Gastrocnemius medialis (tissue), 4 donors: ENCODE measurements at places on chromosomes 13 and 19. TPM values are rescaled to one million over a fixed set of nuclear protein-coding genes. Genes with fewer than 3 reads are reported as not detected.

DNA sequence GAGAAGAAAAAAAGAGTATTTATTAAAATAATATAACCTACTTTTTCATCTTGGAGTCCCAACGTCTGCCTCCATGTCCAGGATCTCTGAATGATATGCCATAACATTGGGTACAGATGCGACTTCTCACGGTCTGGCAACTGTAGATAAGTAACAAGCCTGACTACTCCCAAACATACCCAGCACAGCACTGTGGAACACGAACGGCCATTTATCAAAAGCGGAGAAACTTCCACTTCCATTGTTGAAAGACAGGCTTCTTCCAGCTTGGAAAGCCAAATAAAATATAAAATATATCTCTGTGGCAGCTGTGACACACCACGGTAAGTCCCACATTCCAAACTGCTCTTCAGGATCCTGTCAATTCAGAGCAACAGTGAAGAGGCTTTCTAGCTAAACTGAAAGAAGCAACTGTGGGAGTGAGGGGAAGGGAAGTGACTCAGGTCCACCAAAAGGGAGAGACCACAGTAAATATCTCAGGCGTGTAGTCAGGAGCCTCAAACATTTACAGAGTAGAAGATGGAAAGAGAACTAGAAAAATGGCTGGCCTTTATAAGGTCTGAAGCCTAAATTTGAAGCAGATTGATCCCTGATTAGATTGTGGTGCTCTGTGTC lies 331.7 kb downstream of the LIG4 start:
- no peaks in the 10 kb centered on the region for H3K4me1 ChIP-seq
- H3K36me3 ChIP-seq: no peaks in the 10 kb centered on the region
- H3K27me3 ChIP-seq: no peaks in the 10 kb centered on the region
- no peak overlapping the region for H3K27ac ChIP-seq
- H3K4me3 ChIP-seq: no peak overlapping the region
- DNase-seq: no peak

The IZUMO2 gene
- total RNA-seq: not detected

DNA sequence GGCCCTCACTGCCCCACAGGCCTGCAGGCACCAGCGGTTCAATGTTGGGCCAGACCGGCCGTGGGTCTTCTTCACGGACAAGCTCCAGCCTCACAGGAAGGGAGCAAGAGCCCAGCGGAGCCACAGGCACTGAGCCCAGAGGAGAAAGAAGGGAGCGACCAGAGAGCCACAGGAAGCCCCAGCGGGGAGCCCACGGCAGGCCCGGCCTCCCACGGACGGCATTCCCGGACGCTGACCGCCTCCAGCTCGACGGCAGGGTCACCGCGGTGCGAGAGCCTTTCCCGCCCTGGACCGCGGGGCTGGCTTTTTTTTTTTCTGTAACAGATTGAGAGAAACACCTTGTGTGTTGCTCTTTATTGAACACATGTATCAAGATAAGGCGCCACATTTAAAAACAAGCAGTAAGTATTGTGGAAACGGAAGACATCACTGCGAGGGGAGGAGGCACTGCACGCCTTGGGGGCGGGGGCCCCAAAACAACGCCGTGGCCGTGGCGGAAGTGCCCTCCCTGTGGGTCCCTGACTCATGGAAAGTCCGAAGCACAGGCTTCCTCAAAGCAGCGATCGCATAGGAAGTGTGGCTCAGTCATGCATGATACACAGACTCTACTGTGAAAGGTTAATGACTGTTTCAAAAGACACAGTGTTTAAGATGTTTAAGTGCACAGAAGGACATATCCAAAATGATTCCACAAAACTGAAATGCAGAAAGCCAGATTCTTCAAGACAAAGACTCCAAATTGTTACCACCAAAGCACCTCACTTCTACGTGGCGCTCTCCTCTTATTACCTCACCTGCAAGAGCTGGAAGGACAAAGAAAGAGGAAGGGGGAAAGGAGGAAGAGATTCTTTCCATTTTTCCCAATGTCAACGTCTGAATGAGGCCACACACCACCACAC lies 3.5 kb downstream of the RASA3 start:
- H3K4me1 ChIP-seq: peaks cover 64% of the 10 kb centered on the region
- peak overlapping the region; percentile 95 for H3K27ac ChIP-seq
- peak; percentile 61 for DNase-seq
- peak overlapping the region; percentile 34 for H3K4me3 ChIP-seq
- no peaks in the 10 kb centered on the region for H3K27me3 ChIP-seq

DNA sequence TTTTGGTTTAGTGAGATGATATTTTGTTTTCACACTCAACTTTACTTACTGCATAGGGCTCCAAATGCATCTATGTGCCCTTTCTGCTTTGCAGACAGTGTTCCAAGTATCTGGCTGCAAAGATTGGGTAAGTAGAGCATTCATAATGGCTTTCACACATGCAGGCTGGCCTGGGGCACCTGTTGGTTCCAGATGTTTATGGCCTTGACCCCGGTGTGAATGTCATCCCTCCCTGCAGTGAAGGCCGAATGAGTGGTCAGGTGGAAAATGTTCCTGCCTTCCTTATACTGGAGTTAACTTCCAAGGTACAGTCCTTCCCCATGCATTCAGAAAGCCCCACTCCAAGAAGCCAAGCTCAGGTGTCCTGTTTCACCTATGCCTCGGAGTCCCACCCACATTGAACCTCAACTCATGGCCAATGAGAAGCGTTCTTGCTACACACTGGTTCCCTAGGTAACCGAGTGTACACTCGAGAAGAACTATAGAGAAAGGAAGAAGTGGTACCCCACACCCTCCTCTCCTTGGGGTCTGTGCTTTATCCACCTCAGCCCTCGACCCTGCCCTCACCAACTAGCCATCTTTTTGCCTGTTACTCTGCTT lies 23.0 kb upstream of the ZNF536 start:
- no peak overlapping the region for H3K4me3 ChIP-seq
- no peaks in the 10 kb centered on the region for H3K27me3 ChIP-seq
- no peak overlapping the region for H3K27ac ChIP-seq
- no peak for DNase-seq
- H3K4me1 ChIP-seq: no peaks in the 10 kb centered on the region
- H3K36me3 ChIP-seq: no peaks in the 10 kb centered on the region

DNA sequence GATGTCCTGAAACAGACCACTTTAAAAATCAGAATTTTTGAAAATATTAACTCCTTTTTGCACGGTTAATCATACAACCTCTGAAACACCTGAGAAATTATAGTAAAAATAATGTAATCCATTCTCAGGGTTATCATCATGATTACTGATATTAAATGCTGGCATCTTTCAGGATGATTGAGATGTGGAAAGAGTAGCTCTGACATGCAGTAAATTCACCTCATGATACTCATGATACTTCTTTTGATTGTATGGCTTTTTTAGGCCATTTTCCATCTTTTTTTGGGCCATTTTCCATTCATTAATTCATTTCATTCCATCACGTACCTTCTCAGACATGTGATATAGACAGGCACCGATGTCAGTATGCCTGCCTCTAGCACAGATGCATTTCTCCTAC lies 85.1 kb downstream of the FGF14 start:
- H3K4me3 ChIP-seq: no peak overlapping the region
- no peak for DNase-seq
- no peak overlapping the region for H3K27ac ChIP-seq
- no peaks in the 10 kb centered on the region for H3K36me3 ChIP-seq
- no peaks in the 10 kb centered on the region for H3K27me3 ChIP-seq

The F7 gene
- total RNA-seq: not detected
